ENCODE measurements at places on chromosomes 3 and 15.

DNA sequence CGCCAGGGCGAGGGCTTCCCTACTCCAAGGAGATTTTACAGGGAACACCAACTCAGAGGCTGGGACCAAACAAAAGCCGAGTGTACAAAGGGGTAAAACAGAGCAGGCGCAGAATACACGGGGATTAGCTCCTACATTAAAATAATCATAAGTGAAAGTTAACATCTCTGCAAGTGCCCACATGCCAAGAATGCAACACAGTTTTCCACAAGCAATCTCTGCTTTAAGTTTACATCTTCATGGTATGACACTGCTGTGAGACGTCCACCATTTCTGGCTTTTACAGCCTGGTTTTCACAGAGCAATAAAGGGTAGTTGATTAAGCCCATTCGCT is 500 bp upstream of the VGLL3 start:
- no peak for DNase-seq

DNA sequence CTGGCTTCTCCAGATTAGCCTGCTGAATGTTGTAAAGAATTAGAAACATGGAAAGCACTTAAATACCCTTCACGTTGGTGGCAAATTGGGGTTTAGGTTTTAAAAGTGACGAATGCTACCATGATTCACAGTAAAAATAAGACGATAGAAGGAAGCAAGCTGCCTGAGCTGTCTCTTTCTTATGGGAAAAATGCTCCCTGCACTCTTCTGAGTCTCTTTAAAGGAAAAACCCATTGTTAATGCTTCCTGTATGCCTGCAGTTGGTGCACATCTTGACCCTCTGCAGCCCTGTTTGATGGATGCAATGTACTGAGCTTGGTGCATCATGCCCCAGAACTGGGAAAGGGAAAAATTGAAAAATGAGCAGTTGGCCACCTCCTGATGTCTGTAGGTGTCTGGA is 258.6 kb upstream of the RASGRP1 start:
- DNase-seq: no peak

- no peak for DNase-seq
Measured at GRCh38 chr15:59687836-59688235, 1.3 kb downstream of the BNIP2 start.

DNA sequence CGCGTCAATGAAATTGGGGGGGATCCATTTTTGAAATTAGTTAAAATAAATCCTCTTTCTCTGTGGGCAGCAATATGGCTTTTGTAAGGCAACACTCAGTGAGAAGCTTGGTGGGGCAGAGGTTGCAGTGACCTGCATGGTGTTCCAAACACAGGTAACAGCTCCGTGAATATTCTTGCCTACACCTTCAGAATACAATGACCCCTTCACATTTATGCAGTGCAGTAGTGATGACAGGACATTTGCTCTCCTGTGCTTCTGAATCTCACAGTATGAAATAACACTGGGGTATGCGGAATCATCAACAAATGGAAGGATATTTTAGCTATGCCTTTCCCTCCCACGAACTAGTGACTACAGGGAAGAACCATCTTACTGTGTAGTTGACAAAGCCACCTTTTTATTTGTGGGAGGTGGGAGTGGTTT is 6.9 kb downstream of the AHSG start:
- no peak for DNase-seq

DNA sequence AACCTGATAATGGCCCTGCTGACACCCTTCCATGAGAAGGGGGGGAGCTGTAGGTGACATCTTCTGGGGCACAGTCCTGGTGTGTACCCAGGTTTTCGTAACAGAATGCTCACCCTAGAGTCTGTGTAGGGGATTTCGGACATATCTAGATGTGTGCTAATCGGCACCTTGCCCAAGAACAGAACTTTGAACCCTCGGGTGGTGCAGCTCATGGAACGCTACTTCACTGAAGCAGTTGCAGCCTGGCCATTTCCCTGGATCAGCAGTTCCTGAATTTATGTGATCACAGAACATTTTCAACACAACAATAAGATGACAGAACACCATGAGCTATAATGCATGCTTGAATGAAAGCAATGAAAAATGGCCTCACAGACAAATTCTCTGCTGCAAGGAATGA is 57.5 kb upstream of the MUC13 start:
- no peak for DNase-seq

DNA sequence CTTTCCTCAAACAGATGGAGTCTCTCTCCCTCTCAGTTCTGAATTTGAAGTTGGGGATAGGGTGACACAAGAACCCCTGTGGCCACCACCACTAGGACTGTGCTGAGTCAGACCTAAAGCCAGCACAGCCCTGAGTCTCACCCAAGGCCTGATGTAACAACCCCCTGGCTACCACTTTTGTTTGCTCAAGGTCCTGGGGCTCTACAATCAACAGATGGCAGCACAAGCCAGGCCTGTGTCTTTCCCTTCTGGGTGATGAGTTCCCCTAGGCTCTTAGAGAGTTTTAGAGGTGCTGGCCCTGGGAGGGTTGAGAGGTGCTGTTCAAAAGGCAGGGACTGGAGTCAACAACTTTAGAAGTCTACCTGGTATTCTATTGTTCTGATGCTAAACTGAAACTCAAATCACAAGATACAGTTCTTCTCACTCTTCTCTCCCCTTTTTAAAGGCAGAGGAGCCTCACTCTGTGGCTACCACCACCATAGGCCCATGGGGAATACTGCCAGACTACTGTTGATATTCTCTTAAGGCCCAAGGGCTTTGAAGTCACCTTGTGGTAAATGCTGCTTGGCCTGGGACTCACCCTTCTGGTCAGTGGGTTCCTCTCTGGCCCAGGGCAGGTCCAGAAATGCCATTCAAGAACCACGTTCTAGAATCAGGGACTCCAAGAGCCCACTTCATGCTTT is 6.5 kb downstream of the OR5K4 start:
- DNase-seq: no peak

- DNase-seq: no peak
Measured at GRCh38 chr3:49750056-49750455, 26.3 kb upstream of the GMPPB start.

DNA sequence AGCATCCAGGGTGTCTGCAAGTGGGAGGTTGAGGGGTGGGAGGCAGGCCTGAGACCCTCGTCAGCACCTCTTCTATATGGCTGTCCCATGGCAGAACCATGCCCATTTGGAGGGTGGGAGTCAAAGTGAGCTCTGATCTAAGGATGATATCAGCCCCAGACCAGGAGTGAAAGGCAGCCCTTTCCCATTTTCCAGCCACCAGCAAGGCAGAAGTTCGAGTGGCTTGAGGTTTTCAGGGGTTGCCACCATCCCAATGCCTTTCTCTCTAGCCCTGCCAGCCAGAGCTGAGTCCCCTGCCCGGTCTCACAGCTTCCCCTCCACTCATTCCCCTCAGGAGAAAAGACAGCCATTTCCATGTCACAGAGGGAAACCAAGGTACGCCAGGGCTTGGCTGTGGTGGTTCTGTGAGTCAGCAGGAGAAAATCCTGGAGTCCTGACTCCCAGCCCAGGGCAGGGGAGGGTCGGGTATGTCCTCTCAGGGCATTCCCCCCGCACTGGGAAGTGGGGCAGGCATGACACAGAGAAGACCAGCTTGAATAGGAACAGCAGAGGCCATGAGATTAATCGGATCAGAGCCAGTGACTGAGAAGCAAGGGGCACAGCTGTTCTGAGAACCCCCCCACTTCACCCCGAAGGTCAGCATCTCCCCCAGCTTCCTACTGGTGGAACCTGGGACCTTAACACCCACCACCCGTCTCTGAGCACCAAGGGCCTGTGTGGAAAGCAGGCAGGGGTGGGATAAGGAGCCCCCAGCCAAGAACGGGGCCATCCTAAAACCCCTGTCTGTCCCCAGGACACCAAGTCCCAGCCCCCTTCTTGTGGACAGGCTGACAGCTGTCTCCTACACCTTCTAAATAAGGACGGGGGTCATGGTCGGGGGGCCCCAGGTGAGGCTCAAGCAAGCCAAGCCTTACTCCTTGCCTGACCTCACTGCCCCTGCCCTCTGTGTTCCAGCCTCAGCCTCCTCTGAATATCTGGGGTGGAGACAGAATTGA is 965 bp upstream of the SLC38A3 start:
- DNase-seq: no peak

DNA sequence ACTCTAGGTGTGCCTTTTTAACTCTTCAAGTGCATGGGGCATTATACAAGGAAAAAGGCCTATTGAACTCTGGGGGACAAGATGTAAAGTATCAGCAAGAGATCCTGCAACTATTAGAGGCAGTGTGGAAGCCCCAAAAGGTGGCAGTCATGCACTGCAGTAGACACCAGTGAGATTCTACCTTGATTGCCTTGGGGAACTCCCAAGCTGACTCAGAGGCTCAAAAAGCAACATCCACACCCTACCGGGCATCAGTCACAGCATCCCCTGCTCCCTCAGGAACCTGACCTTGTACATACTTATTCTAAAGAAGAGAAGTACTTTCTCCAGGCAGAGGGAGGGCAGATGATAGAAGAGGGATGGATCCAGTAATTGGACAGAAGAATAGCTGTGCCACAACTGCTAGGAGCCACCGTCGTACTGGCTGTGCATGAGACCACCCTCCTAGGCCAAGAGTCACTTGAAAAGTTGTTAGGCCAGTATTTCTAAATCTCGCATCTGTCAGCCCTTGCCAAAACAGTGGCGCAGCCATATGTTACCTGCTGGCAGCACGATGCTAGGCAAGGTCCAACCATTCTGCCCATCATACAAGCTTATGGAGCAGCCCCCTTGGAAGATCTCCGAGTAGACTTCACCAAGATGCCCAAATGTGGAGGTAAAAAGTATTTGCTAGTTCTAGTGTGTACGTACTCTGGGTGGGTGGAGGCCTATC is 523.1 kb upstream of the FRG2C start:
- DNase-seq: no peak

DNA sequence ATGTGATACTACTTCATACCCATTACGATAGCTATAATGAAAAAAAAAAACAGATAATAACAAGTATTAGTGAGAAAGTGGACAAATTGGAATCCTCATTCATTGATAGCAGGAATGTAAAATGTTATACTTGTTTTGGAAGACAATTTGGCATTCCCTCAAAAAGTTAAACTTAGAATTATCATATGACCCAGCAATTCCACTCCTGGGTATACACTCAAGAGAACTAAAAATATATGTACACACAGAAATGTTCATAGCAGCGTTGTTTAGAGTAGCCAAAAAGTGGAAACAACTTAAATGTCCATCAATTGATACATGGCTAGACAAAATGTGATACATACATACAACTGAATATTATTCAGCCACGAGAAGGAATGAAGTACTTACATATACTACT is 69.9 kb downstream of the PRICKLE2 start:
- DNase-seq: no peak

DNA sequence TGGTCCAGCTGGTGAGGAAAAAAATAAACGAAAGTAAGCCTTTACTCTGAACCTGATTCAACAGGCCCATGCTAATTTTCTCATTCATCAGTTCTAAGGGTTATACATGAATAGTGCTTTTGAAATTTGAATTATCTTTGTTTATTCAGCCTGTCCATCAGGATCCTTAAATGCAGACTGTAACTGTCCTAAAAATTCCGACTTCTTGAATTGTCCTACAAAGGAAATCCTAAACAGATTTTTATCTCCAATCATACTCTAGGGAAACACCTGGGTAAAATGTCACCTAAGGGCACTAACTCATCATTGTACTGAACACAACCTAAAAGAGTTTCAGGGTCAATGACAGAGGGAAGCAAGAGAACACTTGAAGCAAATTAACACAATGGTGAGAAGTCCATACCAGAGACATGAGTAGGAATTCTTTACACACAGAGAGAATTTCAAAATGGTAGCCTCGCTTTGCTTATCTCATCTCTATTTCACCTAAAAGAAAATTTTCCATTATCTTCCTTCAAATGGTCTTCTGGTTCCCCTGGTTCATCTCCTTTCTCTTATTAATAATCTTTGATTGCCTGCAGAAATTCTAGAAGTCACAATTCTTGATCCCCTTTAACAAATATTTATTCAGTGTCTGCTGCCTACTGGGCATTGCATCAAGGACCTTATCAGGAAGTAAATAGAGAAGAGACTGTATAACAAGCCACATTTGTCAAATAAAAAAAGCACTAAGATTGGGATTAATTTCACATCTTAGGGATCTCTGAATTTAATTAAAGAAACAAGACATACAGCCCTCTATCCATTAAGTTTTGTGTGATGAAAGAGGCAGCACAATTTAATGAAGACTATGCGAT is 182.7 kb downstream of the MEIS2 start:
- DNase-seq: no peak

DNA sequence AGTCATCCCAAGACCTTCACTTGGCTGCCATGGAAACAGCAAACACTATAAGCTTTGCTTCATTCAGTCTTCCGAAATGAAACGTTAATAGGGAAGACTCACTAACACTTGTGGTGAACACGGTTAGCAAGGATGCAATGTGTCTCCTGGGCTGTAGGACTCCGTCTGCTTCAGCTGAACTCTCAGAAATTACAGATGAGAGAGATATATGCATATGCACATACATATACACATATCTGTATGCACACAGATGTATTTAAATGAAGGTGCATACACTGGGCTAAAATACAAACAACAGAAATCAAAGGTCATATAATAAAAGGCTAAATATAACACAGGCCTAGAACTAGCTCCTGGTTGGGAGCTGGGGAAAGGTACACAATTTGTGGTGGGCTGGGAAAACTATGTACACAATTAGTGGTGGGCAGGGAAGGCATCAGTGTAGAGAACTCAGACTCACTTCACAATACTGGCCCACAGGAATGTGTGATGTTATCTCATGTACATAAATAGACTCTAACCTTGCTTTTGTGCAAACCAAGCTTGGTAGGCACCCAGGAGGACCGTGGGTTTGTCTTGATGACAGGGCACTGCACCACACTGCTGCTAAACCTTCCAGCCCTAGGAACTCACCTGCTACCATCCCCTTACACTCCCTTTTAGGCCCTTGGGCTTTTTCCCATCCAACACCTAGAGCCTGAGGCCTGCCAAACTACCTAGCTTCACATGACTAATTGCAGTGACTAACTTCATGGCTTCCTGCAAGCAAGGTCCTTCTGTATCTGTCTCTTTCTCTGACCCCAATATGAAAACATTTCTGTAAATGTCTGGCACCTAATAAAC is 873.1 kb downstream of the NSUN3 start:
- DNase-seq: no peak

DNA sequence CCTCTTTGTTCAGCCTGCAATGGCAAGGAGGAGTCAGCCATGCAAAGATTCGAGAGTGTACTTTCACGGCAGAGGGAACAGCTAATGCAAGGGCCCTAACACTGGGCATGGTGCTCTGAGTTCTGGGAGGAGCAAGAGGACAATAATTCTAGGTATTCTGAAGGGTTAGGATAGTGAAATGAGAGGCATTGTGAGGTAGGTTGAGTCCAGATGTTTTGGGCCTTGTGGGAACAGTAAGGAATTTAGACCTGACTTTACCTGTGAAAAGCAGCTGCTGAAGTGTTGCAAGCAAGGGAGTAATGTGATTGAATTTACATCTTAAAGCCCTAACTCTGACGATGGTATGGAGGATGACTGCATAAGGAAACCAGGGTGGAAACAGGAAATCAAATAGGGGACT is 211.6 kb downstream of the CNTN3 start:
- no peak for DNase-seq

- DNase-seq: no peak
Measured at GRCh38 chr15:33960549-33960935, 7.8 kb upstream of the CHRM5 start.
